ENCODE measurements at places on chromosomes 16 and 17. TPM values are rescaled to one million over a fixed set of nuclear protein-coding genes. Genes with fewer than 3 reads are reported as not detected.

EVPL gene
- total RNA-seq = under 0.01 TPM

CTRB2 gene
- not detected for total RNA-seq

RMI2 gene
- 5.1 TPM for total RNA-seq

TAT gene
- not detected for total RNA-seq

CUEDC1 gene
- 16.3 TPM for total RNA-seq

TMEM114 gene
- not detected for total RNA-seq

KRT17 gene
- total RNA-seq = not detected

SCARF1 gene
- 0.31 TPM for total RNA-seq

BEAN1 gene
- 1.8 TPM for total RNA-seq

MBTPS1 gene
- total RNA-seq = 52.3 TPM

VTN gene
- total RNA-seq = not detected

ZKSCAN2 gene
- 4.5 TPM for total RNA-seq

KRTAP3-2 gene
- total RNA-seq = not detected

SSTR5 gene
- total RNA-seq = not detected

CD7 gene
- under 0.01 TPM for total RNA-seq

SLC25A10 gene
- 12.7 TPM for total RNA-seq

PLA2G10 gene
- not detected for total RNA-seq

ENPP7 gene
- not detected for total RNA-seq

IL34 gene
- total RNA-seq = 5.1 TPM

MYH8 gene
- total RNA-seq = not detected

ALOXE3 gene
- total RNA-seq = not detected

CPPED1 gene
- 32.0 TPM for total RNA-seq

AKAP1 gene
- 26.2 TPM for total RNA-seq

FNDC8 gene
- not detected for total RNA-seq

DPEP1 gene
- not detected for total RNA-seq

FADS6 gene
- not detected for total RNA-seq

FBXW10 gene
- 0.33 TPM for total RNA-seq

CFAP20 gene
- total RNA-seq = 46.7 TPM

NAGS gene
- total RNA-seq = 0.36 TPM

KCNJ18 gene
- not detected for total RNA-seq

HBA1 gene
- total RNA-seq = not detected

TMED6 gene
- 0.15 TPM for total RNA-seq

TEKT3 gene
- total RNA-seq = not detected

OR2C1 gene
- total RNA-seq = not detected

TM4SF5 gene
- total RNA-seq = not detected

SULT1A1 gene
- total RNA-seq = under 0.01 TPM

CDRT4 gene
- total RNA-seq = 0.67 TPM

MRPS34 gene
- 153 TPM for total RNA-seq

TUBB3 gene
- total RNA-seq = 473 TPM

SRCIN1 gene
- 0.36 TPM for total RNA-seq

SCIMP gene
- not detected for total RNA-seq

SMTNL2 gene
- not detected for total RNA-seq

DRC3 gene
- total RNA-seq = 0.69 TPM

FOXF1 gene
- total RNA-seq = not detected

ERBB2 gene
- 32.7 TPM for total RNA-seq

GINS2 gene
- total RNA-seq = 7.3 TPM

TERB1 gene
- under 0.01 TPM for total RNA-seq

MARVELD3 gene
- not detected for total RNA-seq

KRT40 gene
- total RNA-seq = not detected

SPDYE4 gene
- not detected for total RNA-seq

NFAT5 gene
- total RNA-seq = 20.0 TPM

CCL8 gene
- 1.1 TPM for total RNA-seq

CHMP6 gene
- total RNA-seq = 24.6 TPM

CD300A gene
- total RNA-seq = not detected

MGAT5B gene
- total RNA-seq = 94.9 TPM

TRIM16 gene
- total RNA-seq = 35.4 TPM

PRCD gene
- total RNA-seq = 5.4 TPM
